ENCODE measurements at places on chromosomes 1 and 21.

- no peaks in the 10 kb centered on the region for H3K27me3 ChIP-seq
- DNase-seq = no peak
- H3K27ac ChIP-seq = peak overlapping the region; percentile 16
- peaks cover 10% of the 10 kb centered on the region for H3K4me1 ChIP-seq
- H3K4me3 ChIP-seq = no peak overlapping the region
- peaks cover 6% of the 10 kb centered on the region for H3K36me3 ChIP-seq
These were observed 16.4 kb downstream of the MTHFR start for GRCh38 chr1:11789126-11790067.

- DNase-seq = no peak
- H3K4me1 ChIP-seq = no peaks in the 10 kb centered on the region
- peaks cover 4% of the 10 kb centered on the region for H3K36me3 ChIP-seq
- no peak overlapping the region for H3K4me3 ChIP-seq
These were observed 22.6 kb upstream of the SAMD13 start for GRCh38 chr1:84278905-84279304.

DNA sequence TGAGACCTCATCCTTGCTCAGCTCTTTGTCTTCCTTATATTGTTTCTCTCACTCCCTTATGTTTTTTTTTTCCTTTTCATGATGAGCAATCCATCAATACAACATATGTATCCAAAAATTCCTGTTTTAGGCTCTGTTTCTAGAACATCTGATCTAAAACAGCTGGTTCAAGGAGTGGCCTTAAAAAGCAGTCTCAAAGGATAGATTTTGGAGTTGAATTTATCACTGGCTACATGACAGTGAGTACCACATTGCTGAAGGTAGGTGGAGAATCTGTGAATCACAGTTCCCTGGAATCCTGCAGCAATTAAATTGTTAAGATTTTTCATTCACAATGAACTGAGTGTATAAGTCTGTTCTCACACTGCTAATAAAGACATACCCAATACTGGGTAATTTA lies 155.8 kb upstream of the ADAMTS5 start:
- H3K4me3 ChIP-seq = no peak overlapping the region
- no peak for DNase-seq
- no peaks in the 10 kb centered on the region for H3K4me1 ChIP-seq
- no peaks in the 10 kb centered on the region for H3K36me3 ChIP-seq

DNA sequence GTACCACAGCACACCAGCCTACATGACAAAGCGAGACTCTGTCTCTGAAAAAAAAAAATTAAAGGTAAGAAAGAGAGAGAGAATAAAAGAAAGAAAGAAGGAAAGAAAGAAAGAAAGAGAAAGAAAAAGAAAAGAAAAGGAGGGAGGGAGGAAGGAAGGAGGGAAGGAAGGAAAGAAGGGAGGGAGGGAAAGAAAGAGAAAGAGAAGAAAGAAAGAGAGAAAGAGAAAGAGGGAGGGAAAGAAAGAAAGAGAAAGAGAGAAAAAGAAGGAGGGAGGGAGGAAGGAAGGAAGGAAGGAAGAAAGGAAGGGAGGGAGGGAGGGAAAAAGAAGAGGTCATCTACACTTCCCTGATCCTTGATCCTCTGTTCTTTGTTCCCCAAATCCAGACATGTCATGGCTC lies 104.8 kb upstream of the GJB5 start:
- DNase-seq = no peak
- peaks cover 75% of the 10 kb centered on the region for H3K27me3 ChIP-seq

GRCh38 chr1:109721042-109721441 lies 9.0 kb downstream of the GSTM5 start:
- H3K27ac ChIP-seq = no peak overlapping the region
- H3K36me3 ChIP-seq = no peaks in the 10 kb centered on the region
- H3K27me3 ChIP-seq = no peaks in the 10 kb centered on the region
- H3K4me1 ChIP-seq = no peaks in the 10 kb centered on the region
- no peak overlapping the region for H3K4me3 ChIP-seq

- DNase-seq = no peak
- no peaks in the 10 kb centered on the region for H3K36me3 ChIP-seq
- H3K27me3 ChIP-seq = no peaks in the 10 kb centered on the region
- H3K27ac ChIP-seq = no peak overlapping the region
- no peak overlapping the region for H3K4me3 ChIP-seq
- H3K4me1 ChIP-seq = no peaks in the 10 kb centered on the region
These were observed 1823.9 kb downstream of the PLA2G4A start for GRCh38 chr1:188652678-188653077.

DNA sequence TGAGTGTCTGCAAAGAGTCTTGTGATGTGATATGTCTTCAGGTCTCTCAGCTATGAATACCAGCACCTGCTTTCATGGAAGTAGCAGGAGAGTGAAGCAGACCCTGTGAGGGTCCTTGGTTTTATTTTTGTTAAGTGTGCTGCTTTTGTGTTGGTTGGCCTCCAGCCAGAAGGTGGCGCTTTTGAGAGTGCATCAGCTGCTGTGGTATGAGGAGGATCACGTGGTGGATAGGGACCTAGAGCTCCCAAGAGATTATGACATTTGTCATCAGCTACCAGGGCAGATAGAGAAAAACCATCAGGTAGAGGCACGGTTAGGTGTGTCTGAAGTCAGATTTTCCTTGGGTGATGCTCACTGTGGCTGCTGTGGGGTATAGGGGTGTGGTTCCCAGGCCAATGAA lies 1232.1 kb downstream of the MRPL39 start:
- peaks cover 4% of the 10 kb centered on the region for H3K4me1 ChIP-seq
- H3K36me3 ChIP-seq = peaks cover 2% of the 10 kb centered on the region

- H3K27me3 ChIP-seq = no peaks in the 10 kb centered on the region
- peaks cover 29% of the 10 kb centered on the region for H3K36me3 ChIP-seq
- H3K27ac ChIP-seq = peak overlapping the region; percentile 86
These were observed 11.2 kb downstream of the CD84 start for GRCh38 chr1:160567858-160568682.

- peak; percentile 66 for DNase-seq
- H3K27ac ChIP-seq = peak overlapping the region; percentile 58
- H3K4me3 ChIP-seq = peak overlapping the region; percentile 60
- H3K36me3 ChIP-seq = peaks cover 18% of the 10 kb centered on the region
- no peaks in the 10 kb centered on the region for H3K27me3 ChIP-seq
These were observed 3.0 kb downstream of the AURKAIP1 start for GRCh38 chr1:1371746-1372711.

DNA sequence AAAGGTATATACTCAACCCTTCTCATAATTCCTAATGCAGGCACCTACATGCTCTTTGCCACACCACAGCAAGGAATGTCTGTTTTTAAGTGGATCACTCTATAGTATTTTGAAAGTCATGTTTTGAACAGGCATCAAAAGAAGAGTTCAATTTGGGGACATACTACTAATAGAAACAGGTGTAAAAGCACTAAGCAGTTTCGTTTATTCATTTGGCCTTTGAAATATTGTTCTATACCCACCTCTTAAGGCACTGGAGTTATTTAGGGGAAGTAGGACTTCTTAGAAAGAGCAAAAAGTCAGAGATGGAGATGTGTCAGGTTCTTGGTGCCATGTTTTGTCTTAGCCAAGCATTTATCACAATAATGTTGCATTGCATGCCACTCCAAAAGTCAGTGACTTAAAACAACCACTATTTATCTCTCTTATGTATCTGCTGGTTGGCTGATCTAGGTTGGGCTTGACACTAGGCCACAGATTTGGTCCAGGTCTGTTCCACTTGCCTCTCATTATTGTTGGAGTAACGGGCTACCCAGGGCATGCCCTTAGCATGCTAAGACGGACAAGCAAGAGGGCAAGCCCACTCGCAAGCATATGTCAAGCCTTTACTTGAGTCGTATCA lies 107.5 kb downstream of the RGL1 start:
- H3K4me1 ChIP-seq = peaks cover 11% of the 10 kb centered on the region
- no peak overlapping the region for H3K4me3 ChIP-seq
- no peaks in the 10 kb centered on the region for H3K27me3 ChIP-seq
- no peak for DNase-seq

- no peak overlapping the region for H3K27ac ChIP-seq
- H3K4me3 ChIP-seq = no peak overlapping the region
- no peaks in the 10 kb centered on the region for H3K36me3 ChIP-seq
- peaks cover 54% of the 10 kb centered on the region for H3K27me3 ChIP-seq
- DNase-seq = no peak
These were observed 313.4 kb upstream of the C1orf174 start for GRCh38 chr1:4213366-4213973.

- H3K27ac ChIP-seq = no peak overlapping the region
- H3K4me3 ChIP-seq = no peak overlapping the region
- no peaks in the 10 kb centered on the region for H3K27me3 ChIP-seq
These were observed 114.0 kb downstream of the NBPF12 start for GRCh38 chr1:147052143-147052542.

- no peaks in the 10 kb centered on the region for H3K27me3 ChIP-seq
- H3K4me1 ChIP-seq = peaks cover 10% of the 10 kb centered on the region
- H3K36me3 ChIP-seq = peaks cover 19% of the 10 kb centered on the region
- H3K4me3 ChIP-seq = no peak overlapping the region
- no peak for DNase-seq
These were observed 17.0 kb downstream of the AGT start for GRCh38 chr1:230696722-230697437.

- no peak overlapping the region for H3K4me3 ChIP-seq
- no peaks in the 10 kb centered on the region for H3K4me1 ChIP-seq
- DNase-seq = no peak
- no peaks in the 10 kb centered on the region for H3K27me3 ChIP-seq
These were observed 128.2 kb upstream of the HOOK1 start for GRCh38 chr1:59686574-59686973.

DNA sequence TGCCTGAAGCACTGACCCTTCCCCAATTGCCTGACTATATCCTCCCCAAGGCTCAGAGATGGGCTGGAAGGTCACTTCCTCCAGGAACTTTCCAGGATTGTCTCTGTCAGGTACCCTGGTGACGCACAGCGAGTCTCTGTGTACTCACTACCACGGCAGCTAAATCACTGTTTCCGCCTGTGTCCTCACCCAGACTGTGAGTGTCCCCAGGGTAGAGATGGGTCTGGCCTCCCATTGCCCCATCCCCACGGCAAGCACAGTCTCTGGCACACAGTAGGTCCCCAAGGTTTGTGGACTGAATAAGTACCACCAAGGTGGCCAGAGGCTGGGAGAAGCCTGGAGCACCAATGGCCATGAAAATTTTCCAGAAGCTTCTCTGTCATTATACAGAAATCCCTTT lies 93.8 kb upstream of the RUNX3 start:
- H3K36me3 ChIP-seq = peaks cover 8% of the 10 kb centered on the region
- H3K27ac ChIP-seq = peak overlapping the region; percentile 92
- H3K27me3 ChIP-seq = no peaks in the 10 kb centered on the region
- peak overlapping the region; percentile 71 for H3K4me3 ChIP-seq

GRCh38 chr1:110556471-110556807 lies 37.5 kb upstream of the KCNA10 start:
- H3K4me3 ChIP-seq = no peak overlapping the region
- no peak overlapping the region for H3K27ac ChIP-seq
- DNase-seq = no peak
- no peaks in the 10 kb centered on the region for H3K4me1 ChIP-seq
- peaks cover 60% of the 10 kb centered on the region for H3K27me3 ChIP-seq

- H3K36me3 ChIP-seq = no peaks in the 10 kb centered on the region
- peaks cover 20% of the 10 kb centered on the region for H3K4me1 ChIP-seq
- no peak overlapping the region for H3K4me3 ChIP-seq
- no peak for DNase-seq
These were observed 142.4 kb downstream of the AK5 start for GRCh38 chr1:77424236-77424635.

DNA sequence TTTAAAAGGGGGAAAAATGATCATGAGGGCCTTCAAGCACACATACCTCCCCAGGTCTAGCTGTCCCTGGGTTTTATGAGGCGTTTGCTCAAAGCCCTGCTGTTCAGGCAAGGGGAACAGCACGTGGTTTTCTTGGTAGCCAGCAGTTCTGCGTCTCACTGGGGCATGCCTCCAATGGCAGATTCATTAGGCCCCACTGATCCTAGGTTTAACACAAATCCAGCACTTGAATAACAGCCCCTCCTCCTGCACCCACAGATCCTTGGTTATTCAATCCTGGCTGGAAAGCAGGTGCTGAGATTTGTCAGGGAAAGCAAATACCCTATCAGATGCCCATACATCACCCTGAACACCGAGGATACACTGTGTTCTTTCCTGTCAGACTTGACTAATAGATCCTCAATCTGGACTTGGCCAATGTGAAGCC lies 106.4 kb downstream of the ZC3H11B start:
- H3K4me1 ChIP-seq = no peaks in the 10 kb centered on the region
- H3K4me3 ChIP-seq = no peak overlapping the region
- H3K27me3 ChIP-seq = no peaks in the 10 kb centered on the region

GRCh38 chr1:156372265-156372586 lies 3.2 kb downstream of the RHBG start:
- no peak overlapping the region for H3K27ac ChIP-seq
- H3K36me3 ChIP-seq = no peaks in the 10 kb centered on the region
- peaks cover 48% of the 10 kb centered on the region for H3K27me3 ChIP-seq
- no peak overlapping the region for H3K4me3 ChIP-seq
- no peak for DNase-seq
- H3K4me1 ChIP-seq = peaks cover 5% of the 10 kb centered on the region

DNA sequence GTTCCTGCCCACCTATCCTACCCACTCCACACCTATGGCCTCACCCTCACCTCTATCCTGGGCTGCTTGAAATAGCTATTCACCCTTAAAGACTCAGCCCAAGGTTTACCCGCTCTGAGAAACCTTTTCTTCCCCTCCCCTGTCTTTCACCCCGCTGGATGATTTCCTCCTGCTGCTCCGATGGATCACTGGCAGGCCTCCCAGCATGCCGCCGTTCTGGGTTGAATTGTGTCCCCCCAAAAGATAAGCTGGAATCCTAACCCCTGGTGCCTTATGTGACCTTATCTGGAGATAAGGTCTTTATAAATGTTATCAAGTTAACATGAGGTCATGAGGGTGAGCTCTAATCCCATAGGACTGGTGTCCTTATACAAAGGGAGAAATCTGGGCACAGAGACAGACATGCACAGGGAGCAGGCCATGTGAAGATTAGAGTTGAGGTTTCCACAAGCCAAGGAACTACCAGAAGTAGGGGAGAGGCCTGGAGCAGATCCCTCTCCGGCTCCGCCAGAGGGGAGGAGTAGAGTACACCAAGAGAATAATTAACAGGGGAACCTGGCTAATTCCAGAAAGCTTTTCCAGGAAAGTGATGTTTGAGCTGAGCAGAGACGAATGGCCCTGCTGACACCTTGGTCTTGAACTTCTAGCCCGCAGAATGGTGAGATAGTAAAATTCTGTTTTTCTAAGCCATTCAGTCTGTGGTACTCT lies 110.0 kb upstream of the SERBP1 start:
- no peak overlapping the region for H3K27ac ChIP-seq
- peaks cover 4% of the 10 kb centered on the region for H3K27me3 ChIP-seq
- no peak overlapping the region for H3K4me3 ChIP-seq
- no peaks in the 10 kb centered on the region for H3K4me1 ChIP-seq

- no peak overlapping the region for H3K27ac ChIP-seq
- no peak for DNase-seq
- no peaks in the 10 kb centered on the region for H3K4me1 ChIP-seq
- no peak overlapping the region for H3K4me3 ChIP-seq
These were observed 31.0 kb downstream of the CC2D1B start for GRCh38 chr1:52334906-52335528.

DNA sequence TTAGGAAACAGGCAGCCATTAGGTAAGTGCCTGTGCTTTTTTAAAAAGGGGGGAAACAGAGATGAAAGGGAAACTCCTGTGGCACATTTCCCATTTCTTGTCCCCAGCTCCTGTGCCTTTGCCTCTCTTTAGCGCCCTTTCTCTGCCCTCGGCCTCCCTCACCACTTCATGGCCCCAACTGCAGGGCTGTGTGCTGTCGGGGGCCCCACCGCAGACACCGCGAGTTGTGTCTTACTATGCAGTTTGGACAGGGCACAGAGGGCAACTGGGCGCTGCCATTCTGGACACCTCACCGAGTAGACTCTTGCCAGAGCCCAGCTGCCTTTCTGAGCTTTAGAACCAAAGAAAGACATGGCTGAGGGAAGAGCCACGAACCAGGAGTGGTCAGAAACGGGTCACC lies 93.7 kb upstream of the LPGAT1 start:
- no peaks in the 10 kb centered on the region for H3K36me3 ChIP-seq
- peaks cover 17% of the 10 kb centered on the region for H3K27me3 ChIP-seq
- H3K4me1 ChIP-seq = no peaks in the 10 kb centered on the region

All from central memory CD8-positive, alpha-beta T cell (primary cell).